ENCODE measurements at places on chromosomes 1 and 21.

- DNase-seq: no peak
These were observed 4.8 kb downstream of the RGS16 start for GRCh38 chr1:182599339-182599738.

GRCh38 chr1:235941876-235942624 lies 75.3 kb upstream of the LYST start:
- no peak for DNase-seq

DNA sequence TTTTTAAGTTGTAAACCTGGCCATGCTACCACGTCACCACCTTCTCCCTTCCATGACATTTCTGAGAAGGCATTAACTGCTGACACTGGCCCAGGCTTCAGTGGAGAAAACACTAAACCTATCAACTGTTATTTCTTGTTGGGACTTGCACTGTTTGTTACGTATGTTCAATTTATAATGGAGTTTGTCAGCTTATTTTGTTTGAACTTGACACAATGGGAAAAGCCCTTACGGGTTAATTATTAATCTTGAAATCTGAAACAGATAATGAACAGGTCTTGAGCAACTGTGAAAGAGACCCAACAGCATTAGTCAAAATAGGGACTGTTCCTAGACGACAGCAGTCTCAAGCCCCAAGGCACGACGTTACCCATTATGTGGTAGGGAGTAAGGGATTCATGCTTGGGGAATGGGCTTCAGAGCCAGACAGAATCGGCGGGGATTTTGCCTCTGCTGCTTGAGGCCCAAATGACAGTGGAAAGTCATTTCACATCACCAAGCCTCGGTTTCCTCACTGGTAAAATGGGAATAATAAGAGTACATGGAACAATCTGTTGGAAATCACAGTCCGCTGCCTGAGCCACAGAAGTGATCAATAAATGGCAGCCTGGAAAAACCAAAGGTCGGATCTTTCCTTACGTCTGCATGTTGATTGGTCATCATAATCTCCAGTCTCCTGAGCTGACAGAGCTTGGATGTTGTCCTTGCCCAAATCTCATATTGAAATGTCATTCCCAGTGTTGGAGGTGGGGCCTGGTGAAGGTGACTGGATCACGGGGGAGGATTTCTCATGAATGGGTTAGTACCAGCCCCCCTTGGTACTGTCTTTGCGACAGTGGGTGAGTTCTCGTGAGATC lies 44.5 kb downstream of the TIAM1 start:
- no peak for DNase-seq

- DNase-seq: no peak
These were observed 3.8 kb upstream of the PADI3 start for GRCh38 chr1:17244821-17245740.

DNA sequence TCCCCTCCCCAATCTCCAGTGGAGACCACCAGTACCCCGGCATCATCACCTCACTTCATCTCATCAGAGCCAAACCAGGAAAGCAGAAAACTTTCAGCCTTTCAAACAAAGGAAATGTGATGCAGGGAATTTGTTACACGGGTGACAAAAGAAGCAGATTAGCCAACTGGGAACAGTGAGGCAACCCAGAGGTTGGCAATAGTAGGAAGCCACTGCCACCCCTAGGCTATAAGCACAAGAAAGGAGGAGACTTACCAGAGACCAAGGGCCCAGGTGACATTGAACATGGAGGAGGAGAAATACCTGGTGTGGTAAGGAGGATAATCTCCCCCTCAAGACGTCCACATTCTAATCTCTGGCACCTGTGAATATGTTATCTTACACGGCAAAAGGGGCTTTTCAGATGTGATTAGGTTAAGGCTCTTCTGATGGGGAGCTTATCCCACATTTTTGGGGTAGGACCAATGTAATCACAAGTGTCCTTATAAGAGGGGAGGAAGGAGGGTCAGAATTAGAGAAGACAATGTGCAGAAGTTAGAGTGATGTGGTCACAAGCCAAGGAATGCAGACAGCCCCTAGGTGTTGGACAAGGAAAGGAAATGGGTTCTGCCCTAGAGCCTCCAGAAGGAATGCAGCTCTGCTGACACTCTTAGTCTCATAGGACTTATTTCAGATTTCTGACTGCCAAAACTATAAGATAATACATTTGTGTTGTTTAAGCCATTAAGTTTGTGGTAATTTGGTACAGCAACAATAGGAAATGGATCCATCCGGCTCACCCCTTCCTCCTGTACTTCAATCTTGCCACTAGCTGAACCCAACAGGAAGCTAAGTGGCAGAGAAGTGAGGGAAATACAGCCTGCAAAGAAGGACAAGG lies 83.6 kb upstream of the VAV3 start:
- no peak for DNase-seq

DNA sequence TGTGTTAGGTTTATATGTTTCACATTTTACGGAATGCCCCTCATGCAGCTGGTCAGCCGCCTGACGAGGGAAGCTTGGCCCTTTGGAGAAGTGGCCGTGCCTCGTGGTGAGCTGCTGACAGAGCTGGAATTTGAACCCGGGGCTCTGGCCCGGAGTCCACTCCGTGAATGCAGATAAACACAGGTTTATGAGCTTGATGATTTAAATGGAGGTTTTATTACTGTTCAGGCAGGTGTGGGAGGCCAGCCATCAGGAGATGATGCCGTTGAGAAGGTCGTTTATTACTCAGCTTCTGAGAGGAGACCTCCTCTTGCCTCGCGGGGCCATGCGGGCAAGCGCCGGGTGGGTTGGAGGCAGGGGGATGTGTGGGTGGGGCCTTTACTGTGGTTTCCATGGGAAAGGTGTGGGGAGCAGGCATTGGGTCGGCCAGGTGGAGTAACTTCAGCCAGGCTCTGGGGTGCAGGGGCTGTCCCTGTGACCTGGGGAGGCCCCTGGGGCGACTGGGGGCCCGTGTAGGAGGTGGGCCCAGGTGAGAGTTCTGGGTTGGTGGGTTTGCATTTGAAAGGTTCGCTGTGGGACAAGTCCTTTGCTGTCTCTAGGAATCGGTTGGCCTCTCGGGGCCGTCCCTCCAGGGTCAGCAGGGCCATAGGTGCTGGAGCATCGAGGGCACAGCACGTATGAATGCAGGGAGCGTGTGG lies 22.0 kb downstream of the PRKCZ start:
- no peak for DNase-seq

DNA sequence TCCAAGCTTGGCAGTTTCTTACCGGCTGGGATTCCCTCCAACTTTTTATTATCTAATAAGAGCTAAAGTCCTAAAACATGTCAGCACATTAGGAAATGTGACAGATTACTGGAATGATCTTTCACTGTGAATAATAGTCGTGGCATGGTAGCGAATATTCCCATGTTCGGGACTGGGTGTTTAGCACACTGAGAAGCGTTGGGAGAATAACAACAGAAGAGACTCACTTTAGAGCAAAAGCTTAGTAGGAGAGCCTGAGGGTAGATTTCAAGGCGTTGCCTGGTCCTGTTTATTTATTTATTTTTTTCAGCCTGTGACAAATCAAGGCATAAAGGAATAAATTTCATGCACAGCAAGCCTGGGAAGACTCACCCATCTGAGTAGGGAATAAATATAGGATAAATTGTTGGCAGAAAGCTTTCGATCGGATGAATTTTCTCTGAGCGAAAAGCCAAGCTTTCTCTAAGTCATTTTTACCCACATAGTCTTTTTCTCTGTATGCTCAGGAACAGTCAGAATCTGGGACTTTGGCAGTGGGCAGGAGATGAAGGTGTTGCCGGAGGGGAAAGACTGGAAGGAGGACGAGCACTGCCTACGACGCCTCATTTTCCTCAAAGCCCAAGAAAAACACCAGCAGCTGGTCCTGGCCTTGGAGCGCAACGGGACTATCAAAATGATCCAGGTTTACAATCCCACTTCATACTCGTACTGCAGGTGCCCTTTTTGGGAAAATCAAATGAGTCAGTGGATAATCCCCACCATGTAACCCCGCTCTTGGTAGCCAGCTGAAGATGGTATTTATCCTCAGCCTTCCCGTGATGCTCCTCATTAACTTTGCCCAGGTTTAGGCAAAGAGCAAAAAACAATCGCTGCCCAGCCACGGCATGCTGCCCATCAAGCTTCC lies 97.2 kb downstream of the WDR64 start:
- DNase-seq: no peak

DNA sequence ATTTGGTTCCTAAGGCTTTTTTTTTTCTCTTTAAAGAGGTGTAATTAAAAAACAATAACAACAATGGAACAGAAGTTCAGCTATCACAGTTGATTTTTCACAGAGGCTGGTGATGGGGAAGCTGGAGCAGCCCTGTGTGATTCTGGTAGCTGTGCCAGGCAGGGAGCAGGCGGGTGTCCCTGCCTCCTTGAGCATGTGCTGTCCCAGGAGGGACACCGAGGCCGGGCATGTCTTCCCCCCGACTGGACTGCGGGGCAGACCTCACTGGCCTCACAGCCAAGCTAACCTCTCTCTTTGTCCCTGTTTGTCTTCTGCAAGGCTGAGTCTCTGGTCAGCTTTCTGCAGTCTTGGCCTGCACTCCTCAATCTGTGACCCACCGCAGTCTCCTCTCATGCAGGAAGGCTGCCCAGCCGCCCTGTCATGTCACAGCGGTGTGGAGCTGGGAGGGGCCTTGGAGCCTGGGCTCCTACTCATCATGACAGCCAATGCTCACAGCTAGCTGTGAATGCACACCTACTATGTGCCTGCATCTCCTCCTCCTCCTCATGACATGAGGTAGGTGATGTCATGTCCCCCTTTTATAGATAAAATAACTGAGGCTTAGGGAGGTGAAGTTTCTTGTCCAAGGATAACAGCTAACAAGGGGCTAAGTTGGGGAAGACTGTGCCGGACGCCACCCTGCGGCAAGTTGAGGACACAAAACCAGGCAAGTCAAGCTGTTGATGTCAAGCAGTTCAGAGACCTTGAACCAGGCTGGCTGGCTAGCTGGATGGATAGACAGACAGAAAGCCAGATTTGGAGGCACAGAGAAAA lies 10.3 kb upstream of the ACTL8 start:
- no peak for DNase-seq

- no peak for DNase-seq
These were observed 77.1 kb upstream of the TTC34 start for GRCh38 chr1:2878591-2878990.

- DNase-seq: peak; percentile 67
These were observed 12.7 kb downstream of the EFNA3 start for GRCh38 chr1:155091071-155092051.

GRCh38 chr1:183003203-183003602 lies 20.0 kb upstream of the LAMC1 start:
- no peak for DNase-seq

DNA sequence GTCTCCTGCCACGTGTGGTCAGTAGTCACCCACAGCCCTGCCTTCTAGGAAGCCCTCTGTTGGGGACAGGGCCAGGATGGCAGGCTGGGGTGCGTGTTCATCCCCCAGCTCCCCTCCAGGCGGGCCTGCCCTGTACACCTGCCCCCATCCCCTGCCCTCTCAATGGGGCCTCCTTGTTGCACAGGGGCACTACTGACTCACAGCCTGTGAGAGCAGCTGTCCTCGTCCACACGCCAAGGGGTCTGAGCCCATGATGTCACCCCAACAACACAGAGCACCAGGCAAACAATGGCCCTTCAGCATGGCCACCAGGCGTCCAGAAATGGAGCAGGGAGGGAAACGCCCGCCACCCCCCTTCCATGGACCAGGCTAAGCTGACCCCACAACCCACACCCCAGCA lies 64.3 kb downstream of the ARHGEF16 start:
- no peak for DNase-seq

DNA sequence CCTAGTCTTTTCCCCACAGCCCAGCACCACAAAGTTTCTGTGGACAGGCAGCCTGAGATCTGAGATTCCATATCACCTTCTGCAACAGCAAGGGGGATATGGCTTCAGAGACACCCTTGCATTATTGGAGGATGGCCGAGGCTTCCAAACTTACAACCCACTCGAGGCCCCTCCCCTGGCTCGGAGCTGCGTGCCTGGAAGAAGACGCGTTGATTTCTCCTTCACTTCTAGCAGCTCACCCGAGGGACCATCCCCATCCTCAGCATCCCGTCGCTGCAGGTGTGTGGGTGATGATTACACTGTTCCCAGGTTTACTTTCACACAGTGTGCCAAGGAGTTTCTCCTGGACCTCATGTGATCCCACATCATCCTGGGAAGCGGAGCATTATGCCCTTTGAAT lies 277.9 kb downstream of the MATN1 start:
- no peak for DNase-seq

DNA sequence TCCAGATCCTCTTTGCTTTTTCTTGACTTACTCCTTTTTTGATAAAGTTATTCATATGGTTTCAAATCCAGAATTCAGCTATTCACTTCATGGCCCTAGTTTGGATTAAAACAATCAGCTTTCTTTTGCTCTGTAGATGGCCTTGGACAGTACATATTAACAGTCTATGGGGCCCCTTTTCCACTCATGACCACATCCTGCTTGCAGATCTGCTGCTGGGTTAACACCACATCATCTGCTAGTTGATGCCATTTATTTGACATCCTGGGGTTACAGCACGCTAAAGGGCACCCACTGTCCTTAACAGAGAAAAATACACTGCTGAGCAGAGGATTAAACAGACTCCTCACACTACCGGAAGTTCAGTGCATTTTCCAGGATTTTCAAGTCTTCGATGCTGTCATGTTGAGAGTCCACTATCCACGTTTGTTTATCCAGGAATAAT lies 941 bp upstream of the IFI16 start:
- no peak for DNase-seq

GRCh38 chr1:71780681-71781080 lies 501.7 kb downstream of the NEGR1 start:
- DNase-seq: no peak

- no peak for DNase-seq
These were observed 40.7 kb downstream of the KCNAB2 start for GRCh38 chr1:6086358-6086757.

DNA sequence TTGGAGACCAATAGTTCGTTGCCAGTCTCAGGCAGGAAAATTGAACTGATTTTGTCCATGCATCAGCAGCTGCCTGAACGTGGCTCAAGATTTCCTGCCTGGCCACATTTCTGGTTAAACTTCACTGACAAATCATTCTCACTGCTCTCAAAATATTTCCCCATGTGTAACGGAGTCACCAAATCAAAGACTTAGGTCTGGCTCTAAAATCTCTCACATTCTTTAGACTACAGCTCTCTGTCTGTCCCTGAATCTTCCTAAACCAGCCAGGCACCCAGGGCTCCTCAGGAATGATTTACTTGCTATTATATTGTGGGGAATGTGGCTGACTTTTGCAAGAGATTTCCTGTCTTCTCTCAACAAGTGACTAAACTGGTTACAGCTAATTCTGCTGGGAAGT lies 49.2 kb upstream of the GJA8 start:
- no peak for DNase-seq

- DNase-seq: no peak
These were observed 46.3 kb downstream of the AIDA start for GRCh38 chr1:222665964-222666363.

DNA sequence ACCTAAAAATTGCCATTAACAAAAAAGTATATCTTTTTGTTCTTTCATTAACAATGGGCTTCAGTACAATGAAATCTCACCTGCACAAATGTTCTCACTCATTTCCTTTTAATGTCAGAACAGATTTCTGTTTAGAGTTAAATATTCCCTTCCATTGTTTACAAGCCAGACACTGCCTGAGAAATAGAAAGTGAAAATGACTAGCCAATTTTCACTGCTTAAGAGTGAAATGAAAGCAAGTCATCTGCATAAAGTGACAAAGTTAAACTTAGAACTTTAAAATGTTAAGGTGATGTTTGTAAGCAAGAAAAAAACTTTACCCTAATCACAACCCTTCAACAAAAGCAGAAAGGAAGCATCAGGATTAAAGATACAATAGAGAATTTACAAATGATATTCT lies 27.5 kb downstream of the COA6 start:
- DNase-seq: no peak

- DNase-seq: no peak
These were observed 91.0 kb downstream of the TEX35 start for GRCh38 chr1:178603926-178604325.

Data from activated T-helper 1 cell treated with anti-CD3 and anti-CD28 coated beads, Interleukin-2, amount 50 U/mL, for 16 hours (primary cell).